Liver (tissue), 10 donors: ENCODE measurements at places on chromosomes 5 and 9. TPM values are rescaled to one million over a fixed set of nuclear protein-coding genes. Genes with fewer than 3 reads are reported as not detected.

ADRB2 gene
- total RNA-seq, result 7.6 TPM

TMEM232 gene
- total RNA-seq, result 1.4 TPM

ADRA1B gene
- 0.70 TPM for total RNA-seq

ZNF300 gene
- total RNA-seq, result 0.84 TPM

SH2D3C gene
- 4.8 TPM for total RNA-seq

OLFML2A gene
- 1.1 TPM for total RNA-seq

HRCT1 gene
- total RNA-seq, result 0.08 TPM

PCDHB3 gene
- 0.08 TPM for total RNA-seq

CARTPT gene
- total RNA-seq, result not detected

ORM2 gene
- total RNA-seq, result 276 TPM

TPPP gene
- total RNA-seq, result 0.61 TPM

CRHBP gene
- 77.4 TPM for total RNA-seq

EGFL7 gene
- 38.5 TPM for total RNA-seq

NEURL1B gene
- 4.8 TPM for total RNA-seq

SLC12A2 gene
- total RNA-seq, result 10.9 TPM

MTX3 gene
- 7.6 TPM for total RNA-seq

RPS23 gene
- total RNA-seq, result 1,610 TPM

RALGPS1 gene
- 2.7 TPM for total RNA-seq

DNA sequence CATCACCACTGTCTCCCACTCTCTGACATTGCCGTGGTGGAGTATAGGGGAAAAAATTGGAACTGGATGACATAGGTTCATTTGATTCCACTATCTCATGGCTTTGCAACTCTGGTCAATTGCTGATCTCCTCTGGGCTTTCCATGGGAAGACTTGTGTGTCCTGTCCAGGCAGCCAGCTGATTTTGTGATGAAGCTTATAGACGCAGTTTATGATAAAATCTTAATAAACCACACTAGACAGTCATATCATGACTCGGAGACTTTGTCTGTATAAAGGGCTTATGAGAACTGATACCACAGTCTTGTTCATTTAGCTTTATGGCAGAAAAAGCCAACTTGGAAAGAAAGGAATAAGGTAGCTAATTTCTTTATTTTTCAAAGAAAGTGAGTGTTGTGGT, 296.5 kb downstream of the MAST4 start:
- no peak for DNase-seq

GRCh38 chr5:33824516-33825195, 67.1 kb downstream of the ADAMTS12 start:
- no peak for DNase-seq

GRCh38 chr5:133926489-133927299, 41.7 kb downstream of the C5orf15 start:
- no peak for DNase-seq

- DNase-seq, result no peak
These were observed 99.0 kb upstream of the FBN2 start for GRCh38 chr5:128637031-128637430.

DNA sequence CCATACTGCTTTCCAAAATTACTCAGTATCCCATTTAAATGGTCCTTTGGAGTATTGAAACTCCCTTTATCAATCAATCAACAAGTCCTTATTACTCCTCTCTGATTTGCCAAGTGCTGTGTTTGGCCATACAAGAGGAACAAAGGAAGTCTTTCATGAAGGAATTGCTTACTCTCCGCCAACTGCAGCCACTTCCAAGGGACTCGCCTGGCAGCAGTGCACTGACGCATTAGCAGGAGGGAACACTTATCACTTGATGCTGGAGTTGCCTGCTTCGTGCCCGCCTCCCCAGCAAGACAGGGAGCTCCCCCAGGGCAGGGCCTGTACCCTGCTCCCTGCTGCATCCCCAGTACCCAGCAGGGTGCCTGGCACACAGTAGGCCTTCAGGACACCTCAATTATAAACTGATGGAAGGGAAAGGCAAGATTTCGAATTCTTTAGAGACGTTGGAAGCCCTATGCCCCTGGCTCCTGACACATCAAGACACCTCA, 97.9 kb downstream of the CRB2 start:
- no peak for DNase-seq

GRCh38 chr9:91178281-91179236, 183.2 kb downstream of the AUH start:
- no peak for DNase-seq

GRCh38 chr5:71632168-71632567, 45.0 kb downstream of the MCCC2 start:
- DNase-seq, result no peak

- no peak for DNase-seq
These were observed 11.6 kb downstream of the FANCC start for GRCh38 chr9:95305770-95306492.

DNA sequence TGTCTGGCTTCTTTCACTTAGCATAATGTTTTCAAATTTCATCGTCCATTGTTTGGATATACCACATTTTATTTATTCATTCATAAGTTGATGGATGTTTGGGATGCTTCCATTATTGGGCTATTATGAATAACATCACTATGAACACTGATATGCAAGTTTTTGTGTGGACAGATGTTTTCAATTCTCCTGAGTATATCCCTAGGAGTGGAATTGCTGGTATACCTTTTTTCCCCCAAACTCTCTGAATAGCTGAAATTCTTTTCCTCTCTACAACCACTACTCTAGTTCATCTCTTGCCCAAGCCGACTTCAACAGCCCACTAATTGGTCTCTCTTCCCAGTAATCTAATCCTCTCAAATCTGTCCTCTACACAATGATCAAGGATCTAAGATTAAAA, 4.7 kb upstream of the ZFR start:
- no peak for DNase-seq

- no peak for DNase-seq
These were observed 699.9 kb downstream of the MTRR start for GRCh38 chr5:8568858-8569257.

- no peak for DNase-seq
These were observed 324.3 kb downstream of the GABRG2 start for GRCh38 chr5:162391833-162392232.

DNA sequence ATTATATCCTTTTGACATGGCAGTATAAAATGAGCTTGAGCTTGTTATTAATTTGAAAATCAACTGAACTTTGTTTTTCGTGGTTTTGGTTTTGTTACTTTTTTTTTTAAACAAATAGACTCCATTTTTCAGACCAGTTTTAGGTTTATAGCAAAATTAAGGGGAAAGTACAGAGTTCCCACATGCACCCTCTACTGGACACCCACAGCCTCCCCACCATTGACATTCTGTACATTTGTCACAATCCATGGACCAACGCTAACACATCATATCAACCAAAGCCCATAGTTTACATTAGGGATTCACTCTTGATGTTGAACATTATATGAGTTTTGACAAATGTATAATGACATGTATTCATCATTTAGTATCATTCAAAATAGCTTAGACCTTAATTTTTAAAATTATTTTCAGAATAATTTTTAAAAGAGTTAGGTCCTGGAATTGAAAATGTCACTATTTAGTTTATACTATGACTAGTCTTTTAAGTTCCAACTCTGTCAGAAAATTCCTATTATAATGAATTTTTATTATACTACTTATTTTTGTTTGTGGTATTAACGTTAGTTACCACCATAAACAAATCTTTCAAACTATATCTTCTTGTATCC, 35.3 kb upstream of the JMY start:
- DNase-seq, result no peak

GRCh38 chr9:72509053-72509452, 12.4 kb upstream of the TMC1 start:
- DNase-seq, result no peak

- no peak for DNase-seq
These were observed 34.8 kb upstream of the EFNA5 start for GRCh38 chr5:107705402-107706014.

- DNase-seq, result no peak
These were observed 55.7 kb downstream of the LHFPL2 start for GRCh38 chr5:78592735-78593386.

- DNase-seq, result no peak
These were observed 50.2 kb upstream of the IL31RA start for GRCh38 chr5:55800924-55801323.

- no peak for DNase-seq
These were observed 478.3 kb downstream of the DMRT2 start for GRCh38 chr9:1528456-1528855.

- no peak for DNase-seq
These were observed 501.1 kb downstream of the KDM4C start for GRCh38 chr9:7258688-7259396.

- DNase-seq, result peak; percentile 78
These were observed at the start of gene ZNF169 for GRCh38 chr9:94259077-94259862. Gene ZNF169 (plus strand): TSS chr9:94259298. CDS start chr9:94278813, 19,515 bp downstream.

DNA sequence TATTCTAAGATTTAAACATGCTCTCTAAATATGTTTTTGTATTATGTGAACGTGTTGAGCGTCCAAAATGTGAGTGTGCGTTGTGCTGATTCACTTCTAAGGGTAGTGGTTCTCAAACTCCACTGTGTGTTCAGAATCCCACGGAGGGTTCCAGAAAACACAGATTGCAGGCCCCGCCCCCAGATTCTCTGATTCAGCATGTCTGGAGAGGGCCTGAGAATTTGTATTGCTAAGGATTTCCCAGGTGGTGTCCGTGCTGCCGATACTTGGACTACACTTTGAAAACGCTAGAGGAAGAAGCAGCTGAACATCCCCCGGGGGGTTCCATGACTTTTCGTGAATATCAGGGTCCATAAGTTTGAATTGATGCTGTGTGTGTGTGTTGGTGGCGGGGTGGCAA, 1043.2 kb upstream of the WWC1 start:
- no peak for DNase-seq

GRCh38 chr5:43148417-43148816, 27.7 kb downstream of the ZNF131 start:
- DNase-seq, result no peak

DNA sequence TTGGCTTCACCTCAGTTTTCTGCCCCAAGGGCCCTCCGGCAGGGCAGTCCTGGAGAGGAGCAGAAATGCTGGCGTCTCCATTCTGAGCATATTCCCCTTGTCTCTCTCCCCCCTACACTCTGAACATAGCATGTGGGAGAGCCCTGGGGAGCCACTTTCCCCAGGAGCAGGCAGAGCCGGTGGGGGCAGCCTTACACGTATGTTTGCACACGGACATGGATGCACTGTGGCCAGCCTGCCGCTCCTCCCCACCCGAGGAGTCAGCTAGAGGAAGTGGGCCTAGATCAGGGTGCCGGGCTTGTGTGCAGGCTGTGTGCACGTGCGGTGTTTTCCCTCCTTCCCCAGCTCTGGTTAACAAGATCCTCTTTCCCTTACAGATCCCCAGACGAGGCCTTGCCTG, 25.4 kb upstream of the POMT1 start:
- no peak for DNase-seq

- DNase-seq, result no peak
These were observed 335.1 kb downstream of the IZUMO3 start for GRCh38 chr9:24210641-24211040.

DNA sequence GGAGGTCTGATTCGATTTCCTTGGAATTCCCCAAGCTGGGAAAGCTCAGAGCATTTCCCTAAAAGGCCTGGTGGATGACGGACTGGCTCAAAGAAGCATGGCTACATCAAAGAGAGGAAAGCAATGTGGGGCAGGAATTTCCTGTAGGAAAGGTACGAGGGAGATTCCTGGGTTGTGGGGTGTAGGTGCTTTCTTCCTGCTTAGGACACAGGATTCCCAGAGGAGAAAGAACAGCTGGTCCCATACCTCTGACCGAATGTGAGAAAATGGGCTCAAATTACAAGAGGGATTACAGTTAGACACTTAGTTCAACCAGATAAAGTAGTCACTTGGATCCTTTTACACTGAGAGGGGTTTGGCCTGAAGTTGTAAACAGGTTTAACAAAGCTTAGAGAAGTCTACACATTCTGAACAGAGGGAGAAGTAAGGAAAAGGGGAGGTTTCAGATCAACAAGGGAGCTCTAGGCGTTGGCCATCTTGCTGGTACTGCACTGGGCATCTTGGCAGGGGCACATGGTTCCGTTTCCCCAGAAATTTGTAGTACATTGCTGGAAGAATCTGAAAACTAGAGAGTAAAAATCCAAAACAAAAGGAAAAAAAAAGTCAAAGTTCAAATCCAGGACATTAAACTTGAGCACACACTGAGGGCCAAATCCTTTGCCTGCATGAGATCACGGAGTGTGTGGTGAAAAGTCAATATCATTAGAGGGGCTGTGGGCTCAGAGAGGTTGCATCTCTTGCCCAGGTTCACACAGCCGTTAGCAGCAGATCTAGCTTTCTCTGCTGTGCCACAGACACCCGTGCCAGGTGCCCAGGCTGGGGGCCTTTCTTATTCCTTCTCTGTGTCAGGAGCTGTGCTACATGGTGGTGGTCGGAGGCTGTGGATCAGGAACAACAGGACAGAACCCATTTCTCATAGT, 171.3 kb downstream of the RGS3 start:
- DNase-seq, result no peak

DNA sequence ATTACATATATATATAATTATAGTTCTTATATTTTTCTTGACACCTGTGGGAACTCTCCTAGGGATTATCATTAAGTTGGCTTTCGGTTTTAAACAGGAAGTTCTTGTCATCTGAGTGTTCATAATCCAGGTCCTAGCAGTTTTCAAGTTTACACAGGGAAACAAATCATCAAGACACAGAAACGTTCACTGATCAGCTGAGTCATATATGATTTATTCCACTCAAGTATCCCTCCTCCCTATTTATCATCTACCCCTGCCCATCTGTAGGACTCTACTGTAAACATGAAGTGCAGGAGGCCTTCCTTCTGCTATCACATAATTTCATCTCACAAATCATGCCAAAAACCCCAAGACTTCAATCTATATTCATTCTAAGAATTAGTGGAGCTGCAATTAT, 6.3 kb downstream of the SLC25A51 start:
- no peak for DNase-seq

- DNase-seq, result no peak
These were observed 38.3 kb downstream of the MAP3K1 start for GRCh38 chr5:56853698-56854097.

- DNase-seq, result no peak
These were observed 16.8 kb downstream of the SIL1 start for GRCh38 chr5:139181322-139181730.

GRCh38 chr5:138664276-138664943, 88.8 kb upstream of the CTNNA1 start:
- DNase-seq, result no peak

GRCh38 chr5:173175523-173175922, 31.2 kb downstream of the BNIP1 start:
- DNase-seq, result no peak
